ENCODE measurements at places on chromosomes 1 and 21. TPM values are rescaled to one million over a fixed set of nuclear protein-coding genes. Genes with fewer than 3 reads are reported as not detected.

Gene EFNA3
- 3.8 TPM for total RNA-seq

GRCh38 chr1:51410568-51411460 is 80.5 kb upstream of the TTC39A start:
- H3K27me3 ChIP-seq = no peaks in the 10 kb centered on the region
- no peak for DNase-seq
- no peak overlapping the region for H3K4me3 ChIP-seq

GRCh38 chr1:37437087-37437486 is 37.3 kb upstream of the ZC3H12A start:
- H3K4me3 ChIP-seq = no peak overlapping the region
- DNase-seq = no peak
- H3K27ac ChIP-seq = no peak overlapping the region
- H3K4me1 ChIP-seq = no peaks in the 10 kb centered on the region
- H3K27me3 ChIP-seq = peaks cover 3% of the 10 kb centered on the region

- no peak overlapping the region for H3K4me3 ChIP-seq
- no peak for DNase-seq
- no peak overlapping the region for H3K27ac ChIP-seq
- no peaks in the 10 kb centered on the region for H3K4me1 ChIP-seq
Observed at GRCh38 chr1:185087101-185087500, 41.7 kb downstream of the RNF2 start.

- no peak for DNase-seq
- H3K4me3 ChIP-seq = no peak overlapping the region
- no peaks in the 10 kb centered on the region for H3K27me3 ChIP-seq
- H3K27ac ChIP-seq = no peak overlapping the region
- H3K36me3 ChIP-seq = peaks cover 33% of the 10 kb centered on the region
Observed at GRCh38 chr1:21680381-21680780, 11.2 kb upstream of the RAP1GAP start.

- H3K4me1 ChIP-seq = no peaks in the 10 kb centered on the region
- H3K36me3 ChIP-seq = no peaks in the 10 kb centered on the region
- no peak for DNase-seq
- no peak overlapping the region for H3K4me3 ChIP-seq
Observed at GRCh38 chr1:199687321-199687720, 340.2 kb upstream of the NR5A2 start.

DNA sequence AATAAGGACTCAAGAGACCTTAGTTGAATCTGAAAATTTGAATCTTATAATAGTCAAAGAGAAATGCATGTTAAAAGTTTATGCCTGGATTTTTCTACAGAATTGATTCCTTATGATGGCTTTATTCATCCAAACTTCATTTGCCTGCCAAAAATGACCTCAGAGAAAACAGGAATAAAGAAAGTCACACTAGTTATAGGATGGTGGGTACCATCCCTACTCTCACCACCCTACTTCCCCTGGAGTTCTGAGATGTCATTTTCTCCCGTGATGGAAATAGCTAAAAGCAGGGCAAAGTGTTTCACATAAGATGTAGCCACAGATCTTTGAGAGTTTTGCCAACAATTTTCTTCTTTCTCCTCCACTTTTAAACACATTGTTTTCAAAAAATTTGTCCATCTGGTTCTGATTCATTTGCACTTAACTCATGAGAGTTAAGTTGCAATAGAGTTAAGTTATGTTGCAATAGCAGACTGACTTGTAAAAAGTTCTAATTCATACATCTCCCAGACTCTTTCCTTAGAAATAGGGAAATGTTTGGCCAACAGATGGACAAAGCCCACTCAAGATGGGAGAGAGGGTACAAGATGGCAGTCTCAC is 384.6 kb downstream of the PLPP3 start:
- H3K36me3 ChIP-seq = no peaks in the 10 kb centered on the region
- no peaks in the 10 kb centered on the region for H3K27me3 ChIP-seq
- no peak for DNase-seq
- no peak overlapping the region for H3K27ac ChIP-seq
- no peak overlapping the region for H3K4me3 ChIP-seq

DNA sequence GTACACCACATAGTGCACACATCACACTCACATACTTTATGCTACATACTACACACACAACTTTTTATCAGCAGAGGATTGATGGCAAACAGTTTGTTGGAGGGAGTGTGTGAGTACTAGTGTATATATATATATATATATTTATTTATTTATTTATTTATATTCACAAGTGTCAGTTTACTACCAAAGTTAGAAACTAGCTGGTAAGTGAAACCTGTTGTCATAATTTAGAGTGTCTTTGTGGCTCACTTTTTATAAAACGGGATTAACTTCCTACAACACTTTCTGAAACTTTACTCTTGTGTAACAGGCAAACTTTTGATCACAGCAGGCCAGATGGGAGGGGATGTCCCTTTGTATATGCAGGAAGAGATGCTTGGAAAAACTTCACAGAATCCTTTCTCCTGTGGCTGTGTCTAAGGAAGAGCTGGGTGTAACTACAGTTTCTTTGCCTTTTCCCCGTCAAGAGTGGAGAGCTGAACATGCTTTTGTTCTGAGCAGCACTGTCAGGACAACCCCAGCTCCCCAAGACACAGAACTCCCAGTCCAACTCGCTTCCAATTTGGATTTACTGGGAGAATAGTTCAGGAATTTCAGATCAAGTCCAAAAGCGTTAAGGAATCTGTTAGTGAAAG is 1.9 kb upstream of the SAMD13 start:
- H3K4me3 ChIP-seq = peak overlapping the region; percentile 83
- H3K27ac ChIP-seq = peak overlapping the region; percentile 84
- no peaks in the 10 kb centered on the region for H3K36me3 ChIP-seq
- peaks cover 2% of the 10 kb centered on the region for H3K27me3 ChIP-seq

DNA sequence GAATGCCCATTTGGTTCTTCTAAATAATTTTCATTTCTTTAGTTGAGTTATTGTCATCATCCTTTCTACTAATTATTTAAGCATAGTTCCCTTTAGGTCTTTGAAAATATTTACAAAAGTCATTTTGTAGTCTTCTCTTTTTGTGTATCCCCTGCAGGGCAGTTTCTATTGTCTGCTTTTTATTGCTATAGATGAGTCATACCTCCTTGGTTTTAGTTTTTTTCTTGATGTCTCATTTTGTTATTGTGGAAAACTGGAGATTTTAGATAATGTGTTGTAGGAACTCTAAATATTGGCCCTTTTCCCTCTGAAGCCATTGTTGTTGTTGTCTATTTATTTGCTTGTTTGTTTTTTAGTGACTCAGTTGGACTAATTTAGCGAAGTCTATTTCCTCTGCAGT is 387.9 kb downstream of the NUF2 start:
- DNase-seq = no peak
- H3K27me3 ChIP-seq = no peaks in the 10 kb centered on the region
- no peak overlapping the region for H3K27ac ChIP-seq

Gene ADGRL2
- not detected for total RNA-seq

- H3K27ac ChIP-seq = no peak overlapping the region
- no peak overlapping the region for H3K4me3 ChIP-seq
- H3K36me3 ChIP-seq = no peaks in the 10 kb centered on the region
- no peak for DNase-seq
- H3K27me3 ChIP-seq = no peaks in the 10 kb centered on the region
Observed at GRCh38 chr1:106699433-106699832, 357.0 kb upstream of the PRMT6 start.
